Kidney (tissue), 22 donors: ENCODE measurements at places on chromosomes 6 and 20. TPM values are rescaled to one million over a fixed set of nuclear protein-coding genes. Genes with fewer than 3 reads are reported as not detected.

The LY6G6D gene
- polyA plus RNA-seq, result not detected

The PAX1 gene
- not detected for polyA plus RNA-seq

The SGK2 gene
- 95.1 TPM for polyA plus RNA-seq

The LRRC73 gene
- polyA plus RNA-seq, result 4.6 TPM

The BTNL2 gene
- polyA plus RNA-seq, result not detected

The EMILIN3 gene
- 0.32 TPM for polyA plus RNA-seq

The SLPI gene
- 105 TPM for polyA plus RNA-seq

The CCN6 gene
- polyA plus RNA-seq, result 8.4 TPM

The FERMT1 gene
- polyA plus RNA-seq, result 2.2 TPM

The TSPO2 gene
- polyA plus RNA-seq, result 0.88 TPM

The EYA4 gene
- polyA plus RNA-seq, result 0.99 TPM

The COX4I2 gene
- 6.9 TPM for polyA plus RNA-seq

The EPB41L2 gene
- 19.6 TPM for polyA plus RNA-seq

The ACTL10 gene
- 1.7 TPM for polyA plus RNA-seq

The UQCC2 gene
- 189 TPM for polyA plus RNA-seq

The KCNQ2 gene
- not detected for polyA plus RNA-seq

The SYCP2 gene
- 2.1 TPM for polyA plus RNA-seq

The HLA-E gene
- polyA plus RNA-seq, result 387 TPM
